ENCODE measurements at places on chromosomes 3 and 15.
A peak's percentile ranks its signal among the peaks of the same experiment; 100 is the strongest.

GRCh38 chr15:61169904-61170695, 59.0 kb downstream of the RORA start:
- DNase-seq = no peak

DNA sequence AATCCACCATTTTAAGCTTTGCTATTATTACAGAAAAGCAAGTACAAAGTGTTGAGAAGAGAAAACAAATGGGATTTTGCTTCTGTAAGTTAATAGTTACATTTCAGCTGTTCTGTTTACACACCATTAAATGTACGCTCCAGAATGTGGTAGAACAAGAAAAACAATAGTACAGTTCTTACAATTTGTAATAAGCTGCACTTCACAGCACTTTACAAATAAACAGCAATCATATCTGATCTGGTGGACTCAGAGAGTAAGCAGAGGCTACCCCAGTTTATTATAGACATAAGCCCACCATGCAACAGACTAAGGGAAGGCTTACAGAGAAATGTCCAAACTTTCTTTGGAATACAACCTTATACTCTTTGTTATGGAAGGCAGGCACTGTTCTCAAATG, 126.4 kb downstream of the OXSM start:
- DNase-seq = no peak

DNA sequence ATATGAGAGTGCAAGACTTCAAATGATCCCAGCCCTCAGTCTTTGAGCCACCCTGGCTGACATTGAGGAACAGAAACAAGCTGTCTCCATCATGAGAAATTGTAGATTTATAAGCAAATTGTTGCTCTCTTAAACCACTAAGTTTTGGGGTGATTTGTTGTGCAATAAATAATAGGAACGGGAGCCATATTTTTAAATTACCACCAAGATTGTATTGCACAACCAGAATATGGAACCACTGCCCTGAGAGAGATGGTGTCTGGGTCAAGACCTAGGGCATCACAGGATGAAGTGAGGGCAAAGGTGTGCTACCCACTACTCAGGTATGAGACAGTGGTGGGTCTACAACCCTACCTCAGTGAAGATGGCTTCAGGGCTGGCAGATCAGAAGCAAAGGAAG, 2.3 kb upstream of the CFAP92 start:
- DNase-seq = no peak

- peak; percentile 31 for DNase-seq
Measured at GRCh38 chr3:176663837-176664831, 533.1 kb downstream of the TBL1XR1 start.

DNA sequence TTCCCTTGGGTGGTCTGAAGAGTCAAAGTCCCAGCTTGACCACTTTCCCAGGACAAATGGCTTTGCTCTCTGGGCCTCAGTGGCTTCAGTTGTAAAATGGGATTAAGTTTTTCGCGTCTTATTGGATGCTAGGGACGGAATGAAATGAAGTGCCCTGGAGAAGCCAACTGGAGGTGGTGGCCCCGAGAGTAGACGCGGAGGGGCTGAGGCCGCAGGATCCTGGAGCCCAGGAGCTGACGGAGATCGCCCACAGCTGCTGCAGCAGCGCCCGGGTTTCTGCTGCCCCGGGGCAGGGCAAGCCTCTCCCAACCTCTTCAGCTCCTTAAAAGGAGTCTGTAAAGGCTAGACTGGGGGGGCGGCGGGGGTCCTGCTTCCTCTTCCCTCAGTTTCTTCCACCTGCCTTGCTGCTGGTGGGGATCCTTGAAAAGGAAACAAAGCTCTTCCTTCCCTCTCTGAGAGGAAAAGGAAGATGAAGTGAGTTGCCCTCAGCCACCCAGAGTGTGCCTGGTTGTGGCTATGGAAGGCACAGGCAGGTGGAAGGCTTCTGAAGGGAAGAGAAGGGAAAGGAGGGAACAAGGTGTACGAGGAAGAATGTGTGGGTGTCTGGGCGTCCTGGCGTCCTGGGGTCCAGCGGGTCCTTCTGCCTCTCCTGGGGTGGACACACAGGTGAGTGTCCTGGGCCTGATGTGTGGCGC, 967 bp upstream of the BNC1 start:
- DNase-seq = no peak

DNA sequence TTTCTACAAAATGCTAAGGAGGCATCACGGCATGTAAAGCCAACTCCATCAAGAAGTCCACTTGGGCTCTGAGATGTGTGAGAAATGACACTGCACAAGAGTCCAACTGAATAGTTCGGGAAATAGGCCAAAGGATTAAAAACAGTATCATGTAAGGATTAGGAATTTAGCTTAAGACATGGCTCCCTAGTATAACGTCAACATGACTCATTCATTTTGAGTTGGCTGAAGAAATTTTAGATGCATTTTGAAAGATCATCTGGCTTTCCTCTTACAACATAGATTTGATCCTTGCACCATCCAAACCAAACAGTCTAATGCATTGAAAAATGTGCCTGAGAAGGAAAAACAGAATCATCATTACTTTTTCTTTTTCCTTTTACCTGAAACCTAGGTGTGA, 109.3 kb upstream of the MME start:
- peak; percentile 91 for DNase-seq

GRCh38 chr15:90063770-90064247, 38.5 kb downstream of the IDH2 start:
- peak; percentile 50 for DNase-seq

DNA sequence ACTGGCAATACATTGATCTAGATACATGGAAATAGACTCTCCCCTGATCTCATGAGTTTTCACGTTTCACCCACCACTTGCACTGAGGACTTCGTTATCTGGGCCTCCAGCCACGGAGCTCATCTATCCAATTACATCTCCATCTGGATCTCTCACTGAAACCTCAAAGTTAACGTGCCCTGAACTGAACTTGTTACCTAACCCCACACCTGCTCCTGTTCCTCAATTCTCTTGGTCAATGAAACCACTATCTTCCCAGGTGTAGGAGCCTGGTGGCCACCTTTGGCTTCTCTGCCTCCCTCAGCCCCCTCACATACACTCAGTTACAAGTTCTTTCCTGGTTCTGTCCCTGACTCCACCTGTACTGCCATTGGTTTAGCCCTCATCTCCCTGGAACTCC, 9.7 kb downstream of the DGKG start:
- DNase-seq = no peak

DNA sequence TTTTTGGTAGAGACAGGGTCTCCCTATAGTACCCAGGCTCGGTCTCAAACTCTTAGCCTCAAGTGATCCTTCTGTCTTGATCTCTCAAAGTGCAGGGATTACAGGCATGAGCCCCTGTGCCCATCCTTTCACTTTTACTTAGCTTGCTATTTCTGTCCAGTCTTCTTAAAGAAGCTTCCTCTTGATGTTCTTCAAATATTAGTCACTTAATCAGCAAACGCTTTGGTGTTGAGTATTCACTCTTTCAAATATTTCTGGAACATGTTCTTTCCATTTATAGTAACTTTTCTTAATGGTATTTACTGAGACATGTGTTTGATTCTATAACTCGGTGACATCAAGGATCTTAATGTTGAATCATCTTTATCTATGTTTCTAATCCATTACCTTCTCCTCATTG, 122.1 kb downstream of the CNTN6 start:
- no peak for DNase-seq

DNA sequence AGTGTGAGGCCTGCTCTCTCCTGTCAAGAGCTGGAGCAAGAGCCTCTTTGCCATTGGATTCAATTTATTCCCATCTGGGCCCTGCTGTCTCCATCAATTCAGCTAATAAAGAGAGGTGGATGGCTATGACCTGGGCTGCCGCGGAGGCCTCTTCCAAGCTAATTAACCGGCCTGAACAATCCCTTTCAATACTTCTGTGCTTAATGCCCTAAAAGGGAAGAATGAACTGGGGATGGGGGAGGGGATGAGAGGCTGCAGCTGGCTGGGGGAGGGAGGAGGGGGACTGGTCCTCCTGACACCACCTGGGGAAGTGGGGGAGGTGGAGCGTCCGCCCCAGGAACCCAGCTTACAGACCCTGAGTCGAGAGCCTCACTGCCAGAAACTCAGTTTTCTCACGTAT, 33.4 kb upstream of the PRR23E start:
- no peak for DNase-seq

- no peak for DNase-seq
Measured at GRCh38 chr3:173889596-173889995, 492.1 kb downstream of the NLGN1 start.

GRCh38 chr15:51726302-51727073, 11.0 kb downstream of the LYSMD2 start:
- DNase-seq = no peak

DNA sequence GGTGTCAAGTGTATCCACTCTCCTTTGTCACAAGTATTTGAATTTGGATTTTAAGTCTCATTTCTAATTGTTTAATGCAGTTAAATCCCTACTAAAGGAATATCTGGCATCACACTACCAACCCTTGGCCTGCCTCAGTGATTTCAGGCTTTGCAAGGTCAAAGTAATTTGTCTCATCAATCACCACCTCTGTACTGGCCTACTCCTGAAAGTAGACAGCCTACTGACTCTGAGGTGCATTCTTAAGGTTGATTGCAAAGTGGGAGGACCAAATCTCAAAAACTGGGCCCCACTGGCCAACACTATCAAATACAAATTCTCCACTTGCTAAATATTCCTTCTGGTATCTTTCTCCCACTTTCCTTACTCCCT, 851 bp upstream of the TEX55 start:
- no peak for DNase-seq

DNA sequence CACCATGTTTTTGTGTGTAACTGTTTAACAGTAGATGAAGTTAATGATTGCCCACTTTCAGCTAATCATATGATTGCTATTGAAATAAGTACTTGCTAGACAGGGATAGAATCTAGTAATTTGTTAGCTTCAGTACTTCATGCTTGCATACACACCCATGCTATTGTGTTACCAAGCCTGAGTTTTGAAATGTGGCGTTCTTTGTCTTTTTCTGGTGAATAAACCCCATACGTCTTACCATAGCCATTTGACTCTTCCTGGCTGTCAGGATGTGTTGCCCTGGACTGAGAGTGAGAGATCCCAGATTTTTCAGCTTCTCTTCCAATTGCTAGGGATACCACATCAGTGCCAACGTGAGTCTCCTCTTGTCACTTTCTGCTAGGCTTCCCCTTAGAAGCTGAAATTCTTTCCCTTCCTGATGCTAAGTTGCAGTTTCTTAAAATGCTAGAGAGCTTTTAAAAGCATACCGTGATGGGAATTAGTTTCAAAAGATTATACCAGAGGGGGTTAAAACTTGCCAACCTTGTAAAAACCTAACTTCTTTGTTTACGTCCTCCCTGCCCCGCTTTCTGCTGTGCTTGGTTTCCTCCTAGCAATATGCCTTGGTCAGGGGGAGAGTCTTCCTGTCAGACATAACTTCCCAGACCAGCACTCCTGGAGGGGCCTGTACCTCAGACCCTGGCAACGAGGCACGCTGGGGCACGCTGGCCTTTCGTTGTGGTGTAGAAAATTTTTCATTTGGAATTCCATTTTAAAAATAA, 62.9 kb upstream of the ULK4 start:
- no peak for DNase-seq

DNA sequence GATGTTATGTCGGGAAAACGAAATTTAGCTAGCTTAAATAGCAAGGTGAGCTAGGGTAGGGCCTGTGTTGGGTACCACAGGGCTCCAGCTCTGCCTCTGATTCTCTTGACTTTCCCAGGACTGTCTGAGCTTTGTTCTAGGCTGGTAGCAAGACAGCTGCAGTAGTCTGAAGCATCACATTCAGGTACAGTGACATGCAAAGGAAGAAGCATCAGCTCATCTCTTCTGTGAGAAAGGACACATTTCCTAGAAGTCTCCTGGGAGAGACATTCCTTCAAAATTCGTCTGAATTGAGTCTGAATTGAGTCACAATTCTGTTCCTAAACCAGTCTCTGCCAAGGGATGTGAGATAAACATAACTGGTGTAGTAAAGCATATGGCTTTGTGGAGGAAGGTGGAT, 8.5 kb upstream of the UBXN7 start:
- no peak for DNase-seq

- no peak for DNase-seq
Measured at GRCh38 chr3:150329408-150329807, 78.7 kb upstream of the TSC22D2 start.

GRCh38 chr15:68107142-68107541, 53.0 kb downstream of the PIAS1 start:
- DNase-seq = no peak

DNA sequence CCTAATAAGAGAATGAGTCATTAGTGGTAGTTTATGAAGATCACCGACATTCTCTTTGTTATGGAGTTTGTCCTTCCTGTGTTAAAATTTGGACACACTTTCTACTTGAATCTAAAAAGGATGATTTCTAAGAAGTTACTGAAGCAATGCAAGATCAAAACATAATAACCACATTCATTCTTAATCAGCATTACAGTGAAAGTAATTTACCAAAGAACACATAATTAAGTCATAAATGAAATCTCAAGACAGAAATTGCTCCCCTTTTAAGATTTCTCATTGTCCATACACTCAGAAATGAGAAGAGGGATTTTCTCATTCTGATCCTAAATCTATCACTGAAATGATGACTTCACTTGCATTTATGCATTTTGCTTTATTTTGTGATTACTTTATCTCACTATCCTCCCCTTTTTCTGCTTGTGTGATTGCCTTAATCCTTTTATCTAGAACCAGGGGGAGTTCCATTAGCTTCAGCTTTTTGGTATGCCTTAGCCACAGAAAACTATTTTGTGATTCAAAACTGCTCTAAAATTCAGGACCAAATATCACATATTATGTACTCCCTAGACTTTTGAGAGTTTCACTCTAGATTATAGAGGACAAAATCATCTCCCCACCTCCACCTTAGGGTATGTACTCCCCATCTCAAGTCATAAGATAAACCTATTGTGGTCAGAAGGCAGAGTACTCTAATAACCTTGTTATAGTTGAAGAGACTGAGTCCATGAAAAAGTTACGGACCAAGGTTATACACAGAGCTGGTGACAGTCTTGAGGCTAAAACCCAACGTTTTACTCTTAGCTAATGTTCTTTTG, 817.6 kb upstream of the CFAP20DC start:
- DNase-seq = no peak

GRCh38 chr3:179884136-179884535, 152.6 kb downstream of the PEX5L start:
- no peak for DNase-seq

DNA sequence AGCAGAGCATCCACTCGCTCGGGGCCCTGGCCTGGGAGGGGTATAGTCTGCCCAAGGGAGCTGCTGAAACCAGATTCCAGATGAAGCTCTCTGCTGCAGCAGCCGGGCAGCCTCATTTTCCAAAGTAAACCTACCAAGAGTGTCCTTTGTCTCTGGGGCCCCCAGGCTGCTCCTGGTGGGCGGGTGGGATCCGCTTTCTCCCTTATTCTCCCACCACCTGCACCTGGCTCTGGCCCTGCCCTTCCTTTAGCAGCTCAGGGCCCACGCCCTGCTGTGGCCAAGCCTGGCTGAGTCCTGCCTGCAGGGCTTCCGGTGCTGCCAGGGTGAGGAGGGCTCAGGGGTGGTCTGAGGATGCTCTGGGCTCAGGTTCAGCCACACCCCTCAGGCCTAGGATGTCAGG, 13.0 kb downstream of the SCN5A start:
- no peak for DNase-seq
